Activated CD4-positive, alpha-beta T cell treated with anti-CD3 and anti-CD28 coated beads for 36 hours (primary cell): ENCODE measurements at places on chromosomes 4 and X. TPM values are rescaled to one million over a fixed set of nuclear protein-coding genes. Genes with fewer than 3 reads are reported as not detected.

- no peak overlapping the region for H3K27ac ChIP-seq
- no peaks in the 10 kb centered on the region for H3K4me1 ChIP-seq
- peaks cover 4% of the 10 kb centered on the region for H3K27me3 ChIP-seq
- DNase-seq: peak; percentile 32
- no peaks in the 10 kb centered on the region for H3K36me3 ChIP-seq
These were observed 24.4 kb downstream of the UCHL1 start for GRCh38 chr4:41281038-41281634.

DNA sequence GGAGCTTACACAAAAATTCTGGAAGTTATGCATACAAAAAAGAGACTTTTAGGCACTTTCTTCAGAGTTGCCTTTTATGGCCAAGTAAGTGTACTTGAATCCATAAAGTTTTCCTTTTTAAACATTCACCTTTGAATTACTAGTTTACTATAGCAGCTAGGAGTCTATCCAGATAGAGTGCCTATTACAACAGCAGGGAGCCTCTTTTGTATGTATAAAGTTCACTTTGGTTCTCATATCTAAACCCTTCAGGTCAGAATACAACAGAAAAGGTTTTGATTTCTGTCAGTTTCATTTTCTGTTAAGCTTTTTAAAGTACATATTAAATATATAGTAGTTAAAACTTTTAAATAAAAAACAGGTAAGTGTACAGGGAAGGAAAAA is 51.4 kb upstream of the IL13RA1 start:
- peaks cover 5% of the 10 kb centered on the region for H3K36me3 ChIP-seq
- H3K4me3 ChIP-seq: no peak overlapping the region
- no peak for DNase-seq
- H3K27ac ChIP-seq: peak overlapping the region; percentile 29
- peaks cover 2% of the 10 kb centered on the region for H3K4me1 ChIP-seq
- H3K27me3 ChIP-seq: no peaks in the 10 kb centered on the region

DNA sequence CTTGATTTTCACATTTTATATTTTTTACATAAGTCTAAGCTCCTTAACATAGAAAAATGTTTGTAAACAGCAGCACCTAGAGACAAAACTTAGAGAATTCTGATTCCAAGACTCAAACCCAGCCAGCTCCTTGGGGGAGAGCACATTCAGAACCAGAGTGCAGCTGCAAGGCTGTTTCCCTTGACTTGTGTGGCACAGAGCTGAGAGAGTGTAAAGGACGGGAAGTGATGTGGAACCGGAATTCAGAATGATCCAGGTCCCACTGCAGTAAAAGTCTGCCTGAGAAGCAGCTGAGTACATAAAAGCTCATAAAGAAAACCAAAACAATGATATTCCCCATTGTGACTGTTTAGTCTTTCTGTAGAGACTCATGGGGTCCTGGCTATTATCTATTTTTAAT is 713.8 kb downstream of the RAB28 start:
- H3K4me1 ChIP-seq: no peaks in the 10 kb centered on the region
- H3K27me3 ChIP-seq: peaks cover 6% of the 10 kb centered on the region
- H3K27ac ChIP-seq: no peak overlapping the region
- H3K36me3 ChIP-seq: no peaks in the 10 kb centered on the region
- DNase-seq: no peak
- H3K4me3 ChIP-seq: no peak overlapping the region

The TEX28 gene
- not detected for total RNA-seq

The RPS6KA6 gene
- total RNA-seq: 0.12 TPM

GRCh38 chrX:8913655-8914409 is 112.6 kb upstream of the FAM9A start:
- H3K4me3 ChIP-seq: no peak overlapping the region
- no peaks in the 10 kb centered on the region for H3K4me1 ChIP-seq
- no peak overlapping the region for H3K27ac ChIP-seq
- DNase-seq: no peak
- H3K36me3 ChIP-seq: no peaks in the 10 kb centered on the region

DNA sequence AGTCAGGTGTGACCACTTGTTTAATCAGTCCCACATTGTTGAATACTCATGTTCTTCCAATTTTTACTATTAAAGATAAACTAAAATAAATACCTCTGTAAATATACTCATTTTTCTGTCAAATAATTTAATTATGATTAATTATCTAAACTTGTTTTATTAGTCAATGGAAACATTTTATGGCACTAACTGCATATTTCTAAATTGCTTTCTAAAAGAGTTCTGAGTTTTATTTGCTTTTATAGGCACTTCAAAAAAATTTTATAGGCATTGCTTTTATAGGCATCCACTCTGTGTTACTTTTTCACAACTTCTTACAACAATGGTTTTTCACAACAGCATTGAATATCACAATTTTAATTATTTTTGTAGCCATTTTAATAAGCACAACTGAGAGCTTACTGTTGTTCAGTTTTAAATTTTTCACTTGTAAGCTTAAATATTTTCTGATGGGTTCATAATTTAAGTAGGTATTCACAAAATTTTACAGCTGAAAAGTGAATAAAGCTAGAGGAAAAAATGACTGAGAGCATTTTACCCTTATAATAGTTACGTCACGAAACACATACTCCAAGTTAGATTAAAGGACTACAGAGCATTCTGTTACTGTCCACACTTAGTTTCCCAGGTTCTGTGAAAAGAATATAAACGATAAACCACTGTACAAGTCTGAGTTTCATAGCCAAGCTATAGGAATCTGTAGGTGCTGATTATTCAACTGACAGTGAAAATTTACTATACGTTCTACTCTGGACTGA is 140.8 kb upstream of the ETNPPL start:
- H3K4me1 ChIP-seq: no peaks in the 10 kb centered on the region
- no peak overlapping the region for H3K27ac ChIP-seq
- DNase-seq: no peak
- H3K27me3 ChIP-seq: peaks cover 1% of the 10 kb centered on the region
- no peaks in the 10 kb centered on the region for H3K36me3 ChIP-seq

DNA sequence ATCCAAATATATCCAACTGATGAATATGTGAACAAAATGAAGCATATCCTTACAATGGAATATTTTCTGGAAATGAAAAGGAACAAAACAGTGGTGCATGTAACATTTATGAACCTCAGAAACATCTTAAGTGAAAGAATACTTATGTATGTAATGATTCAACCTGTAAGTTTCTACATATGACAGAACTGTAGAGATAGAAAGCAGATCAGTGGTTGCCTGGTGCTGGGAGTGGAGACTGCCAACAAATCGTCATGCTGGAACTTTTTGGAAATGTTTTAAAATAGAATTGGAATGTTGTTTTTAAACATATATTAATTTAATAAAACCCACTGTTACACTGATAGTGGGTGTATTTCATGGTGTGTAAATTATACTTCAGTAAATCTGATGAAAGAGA is 667.5 kb downstream of the RAPGEF2 start:
- H3K4me1 ChIP-seq: no peaks in the 10 kb centered on the region
- no peak overlapping the region for H3K4me3 ChIP-seq
- no peaks in the 10 kb centered on the region for H3K36me3 ChIP-seq
- H3K27me3 ChIP-seq: no peaks in the 10 kb centered on the region
- H3K27ac ChIP-seq: no peak overlapping the region
- no peak for DNase-seq

GRCh38 chr4:26964994-26965393 is 104.4 kb downstream of the STIM2 start:
- no peak overlapping the region for H3K4me3 ChIP-seq
- H3K4me1 ChIP-seq: peaks cover 53% of the 10 kb centered on the region
- no peaks in the 10 kb centered on the region for H3K27me3 ChIP-seq
- peaks cover 20% of the 10 kb centered on the region for H3K36me3 ChIP-seq
- no peak for DNase-seq
